ENCODE measurements at places on chromosomes 6 and 20. TPM values are rescaled to one million over a fixed set of nuclear protein-coding genes. Genes with fewer than 3 reads are reported as not detected.
A peak's percentile ranks its signal among the peaks of the same experiment; 100 is the strongest.

- peaks cover 10% of the 10 kb centered on the region for H3K4me1 ChIP-seq
- H3K36me3 ChIP-seq, result no peaks in the 10 kb centered on the region
- no peaks in the 10 kb centered on the region for H3K27me3 ChIP-seq
These were observed 466.9 kb downstream of the KIF16B start for GRCh38 chr20:16106191-16106849.

- peaks cover 4% of the 10 kb centered on the region for H3K36me3 ChIP-seq
- peak overlapping the region; percentile 42 for H3K27ac ChIP-seq
- H3K4me3 ChIP-seq, result no peak overlapping the region
- no peaks in the 10 kb centered on the region for H3K27me3 ChIP-seq
These were observed 1.9 kb upstream of the AP5S1 start for GRCh38 chr20:3818155-3819151.

DNA sequence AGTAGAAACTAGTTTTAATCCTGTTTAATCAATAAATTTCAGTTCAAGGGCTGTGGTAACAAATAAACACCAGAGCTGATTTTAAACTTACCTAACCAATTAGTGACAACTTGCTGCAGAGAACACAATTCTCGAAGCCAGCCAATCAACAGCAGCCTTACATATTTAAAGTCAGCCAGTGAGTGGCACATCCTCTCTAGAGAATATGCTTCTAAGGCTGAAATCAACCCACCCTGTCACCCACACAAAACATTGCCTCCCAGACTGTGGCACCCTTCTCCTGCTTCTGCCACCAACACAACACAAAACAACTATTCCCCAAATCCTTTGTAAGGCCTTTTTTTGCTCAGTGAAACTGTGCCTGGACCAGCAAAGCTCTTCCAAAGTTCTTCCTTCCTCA is 306.0 kb downstream of the EYA4 start:
- H3K36me3 ChIP-seq, result no peaks in the 10 kb centered on the region
- peaks cover 42% of the 10 kb centered on the region for H3K4me1 ChIP-seq
- DNase-seq, result no peak
- H3K27ac ChIP-seq, result no peak overlapping the region

- no peak for DNase-seq
- no peaks in the 10 kb centered on the region for H3K27me3 ChIP-seq
- no peaks in the 10 kb centered on the region for H3K36me3 ChIP-seq
- H3K27ac ChIP-seq, result no peak overlapping the region
- no peaks in the 10 kb centered on the region for H3K4me1 ChIP-seq
These were observed 32.3 kb downstream of the GMDS start for GRCh38 chr6:2213086-2213485.

GRCh38 chr20:33148040-33148439 is 19.9 kb upstream of the BPIFA2 start:
- no peaks in the 10 kb centered on the region for H3K4me1 ChIP-seq
- no peaks in the 10 kb centered on the region for H3K36me3 ChIP-seq
- peaks cover 3% of the 10 kb centered on the region for H3K27me3 ChIP-seq
- no peak overlapping the region for H3K4me3 ChIP-seq

- peaks cover 8% of the 10 kb centered on the region for H3K4me1 ChIP-seq
- H3K27ac ChIP-seq, result no peak overlapping the region
- no peak for DNase-seq
- no peak overlapping the region for H3K4me3 ChIP-seq
- H3K27me3 ChIP-seq, result no peaks in the 10 kb centered on the region
These were observed 43.4 kb downstream of the PSMB1 start for GRCh38 chr6:170509723-170510018.

DNA sequence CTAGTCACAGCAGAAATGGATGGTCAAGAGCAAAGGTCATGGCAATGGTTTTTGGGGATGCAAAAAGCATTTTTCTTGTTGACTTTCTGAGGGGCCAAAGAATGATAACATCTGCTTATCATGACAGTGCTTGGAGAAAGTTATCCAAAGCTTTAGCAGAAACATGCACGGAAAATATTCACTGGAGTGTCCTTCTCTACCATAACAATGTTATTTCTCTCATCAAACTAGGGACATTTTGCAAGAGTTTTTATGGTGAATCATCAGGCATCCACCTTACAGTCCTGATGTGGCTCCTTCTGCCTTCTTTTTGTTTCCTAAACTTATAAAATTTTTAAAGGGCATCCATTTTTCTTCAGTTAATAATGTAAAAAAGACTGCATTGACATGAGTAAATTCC is 302.3 kb downstream of the HIVEP2 start:
- H3K27ac ChIP-seq, result no peak overlapping the region
- peaks cover 4% of the 10 kb centered on the region for H3K27me3 ChIP-seq
- no peak overlapping the region for H3K4me3 ChIP-seq
- DNase-seq, result no peak

- H3K4me1 ChIP-seq, result no peaks in the 10 kb centered on the region
- peaks cover 2% of the 10 kb centered on the region for H3K27me3 ChIP-seq
- H3K4me3 ChIP-seq, result no peak overlapping the region
- H3K36me3 ChIP-seq, result no peaks in the 10 kb centered on the region
- no peak overlapping the region for H3K27ac ChIP-seq
These were observed 179.1 kb downstream of the NFATC2 start for GRCh38 chr20:51363378-51363777.

DNA sequence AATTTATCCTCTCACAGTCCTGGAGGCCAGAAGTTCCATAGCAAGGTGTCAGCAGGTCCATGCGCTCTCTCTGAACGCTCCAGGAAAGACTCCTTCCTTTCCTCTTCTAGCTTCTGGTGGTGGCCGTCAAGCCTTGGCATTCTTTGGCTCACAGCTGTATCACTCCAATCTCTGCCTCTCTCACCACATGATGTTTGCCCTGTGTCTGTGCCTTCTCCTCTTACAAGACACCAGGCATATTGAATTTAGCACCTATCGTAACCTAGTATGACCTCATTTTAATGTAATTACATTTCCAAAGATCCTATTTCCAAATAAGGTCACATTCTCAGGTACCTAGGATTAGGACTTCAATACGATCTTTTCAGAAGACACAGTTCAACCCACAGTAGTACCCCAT is 428.5 kb downstream of the CD83 start:
- peaks cover 26% of the 10 kb centered on the region for H3K4me1 ChIP-seq
- no peaks in the 10 kb centered on the region for H3K36me3 ChIP-seq
- peak overlapping the region; percentile 39 for H3K27ac ChIP-seq
- no peaks in the 10 kb centered on the region for H3K27me3 ChIP-seq
- no peak for DNase-seq
- no peak overlapping the region for H3K4me3 ChIP-seq

DNA sequence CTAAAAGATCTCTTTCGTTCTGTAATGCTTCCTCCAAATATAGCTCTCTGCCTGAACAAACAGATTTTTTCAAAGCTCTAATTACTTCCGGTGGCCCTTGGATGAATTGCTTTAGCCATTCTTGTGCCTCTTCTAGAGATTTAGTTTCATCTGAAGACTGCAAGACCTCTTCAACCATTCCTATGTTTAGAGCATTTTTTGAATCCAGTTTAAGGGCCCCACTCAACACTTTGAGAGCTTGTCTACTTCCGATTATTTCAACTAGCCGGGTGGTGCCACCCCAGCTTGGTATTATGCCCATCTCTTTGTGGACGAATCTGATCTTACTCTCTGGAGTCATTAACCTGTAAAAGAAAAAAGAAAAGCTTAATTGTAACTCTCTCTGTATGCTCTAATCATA is 23.3 kb downstream of the RNF146 start:
- no peaks in the 10 kb centered on the region for H3K27me3 ChIP-seq
- no peak overlapping the region for H3K4me3 ChIP-seq
- no peak for DNase-seq
- peaks cover 12% of the 10 kb centered on the region for H3K36me3 ChIP-seq
- H3K27ac ChIP-seq, result peak overlapping the region; percentile 18

- peaks cover 10% of the 10 kb centered on the region for H3K4me1 ChIP-seq
- no peak overlapping the region for H3K27ac ChIP-seq
- H3K4me3 ChIP-seq, result no peak overlapping the region
- no peaks in the 10 kb centered on the region for H3K36me3 ChIP-seq
These were observed 80.1 kb downstream of the PTPN1 start for GRCh38 chr20:50590348-50590664.

Gene SLC17A2
- total RNA-seq, result not detected

Gene PRSS35
- 0.08 TPM for total RNA-seq

Gene TREML2
- 0.20 TPM for total RNA-seq

Gene PTPRT
- not detected for total RNA-seq

Gene ETV7
- not detected for total RNA-seq

Gene STMND1
- total RNA-seq, result not detected

Gene SLC16A10
- 69.2 TPM for total RNA-seq

Gene NR2E1
- total RNA-seq, result not detected

Gene MGME1
- total RNA-seq, result 21.8 TPM

Gene ZNF165
- total RNA-seq, result 0.48 TPM

Gene CALHM5
- 0.58 TPM for total RNA-seq

Gene MEI4
- total RNA-seq, result not detected

Gene IRF4
- 0.08 TPM for total RNA-seq

Gene LPIN3
- total RNA-seq, result 0.57 TPM

All from psoas muscle (tissue), 8 donors.